EL (cell line): ENCODE measurements at places on chromosomes 3 and 15.

DNA sequence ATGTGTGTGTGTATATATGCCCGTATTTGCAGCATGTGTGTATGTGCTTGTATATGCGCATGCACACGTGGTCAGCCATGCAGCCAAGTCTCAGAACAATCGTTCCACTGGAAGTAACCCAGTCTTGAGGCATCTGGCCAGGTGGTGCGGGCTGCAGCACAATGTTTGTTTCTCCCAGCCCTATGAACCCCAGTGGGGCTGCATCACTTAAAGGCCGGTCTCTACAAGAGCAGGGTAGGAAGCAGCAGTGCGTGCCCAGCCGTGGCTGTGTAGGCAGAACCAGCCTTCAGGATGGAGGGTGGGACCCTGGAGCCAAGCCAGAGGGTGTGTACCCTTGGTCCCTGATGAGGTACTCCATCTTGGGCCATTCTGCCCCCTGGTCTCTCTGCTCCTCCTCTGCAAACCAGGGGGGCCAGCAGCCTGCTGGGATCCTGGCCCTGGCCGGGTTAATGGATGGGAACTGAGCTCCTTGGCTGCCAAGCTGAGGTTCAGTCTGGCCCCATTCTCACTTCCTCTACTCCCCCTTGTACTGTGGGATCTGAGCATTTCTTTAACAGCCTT lies 11.8 kb downstream of the KLF13 start:
- DNase-seq: no peak

DNA sequence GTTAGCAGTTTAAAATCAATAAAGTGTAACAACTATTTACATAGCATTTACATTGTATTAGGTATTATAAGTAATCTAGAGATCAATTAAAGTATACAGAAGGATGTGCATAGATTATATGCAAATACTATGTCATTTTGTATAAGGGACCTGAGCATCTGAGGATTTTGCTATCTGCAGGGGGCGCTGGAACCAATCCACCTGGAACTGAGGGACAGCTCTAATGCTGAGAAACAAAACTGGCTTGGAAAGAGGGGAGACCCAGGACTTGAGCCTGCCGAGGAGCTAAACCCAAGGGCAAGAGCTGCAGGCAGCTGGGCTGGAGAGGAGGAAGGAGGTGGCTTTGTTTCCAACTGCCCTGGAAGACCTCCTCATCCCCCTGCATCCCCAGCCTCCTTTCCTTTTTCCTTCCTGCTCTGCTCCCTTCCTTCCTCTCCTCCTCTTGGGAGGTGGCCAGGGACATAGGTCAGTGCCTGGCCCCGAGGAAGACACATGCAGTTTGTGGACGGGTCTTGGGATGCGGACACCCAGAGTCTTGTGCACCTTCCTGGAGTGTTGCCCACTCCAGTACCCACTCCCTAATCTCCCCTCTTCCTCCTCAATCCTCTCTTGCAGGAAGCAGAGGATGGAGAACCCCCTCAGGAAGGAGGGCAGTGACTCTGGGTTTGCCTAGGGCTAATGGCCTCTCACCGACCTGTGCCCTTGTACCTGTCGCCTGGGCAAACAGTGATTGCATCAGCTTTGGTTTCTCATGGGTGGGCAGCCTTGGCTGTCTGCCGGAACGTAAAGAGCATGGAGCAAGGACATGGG lies 825 bp upstream of the RTP3 start:
- DNase-seq: peak; percentile 41

DNA sequence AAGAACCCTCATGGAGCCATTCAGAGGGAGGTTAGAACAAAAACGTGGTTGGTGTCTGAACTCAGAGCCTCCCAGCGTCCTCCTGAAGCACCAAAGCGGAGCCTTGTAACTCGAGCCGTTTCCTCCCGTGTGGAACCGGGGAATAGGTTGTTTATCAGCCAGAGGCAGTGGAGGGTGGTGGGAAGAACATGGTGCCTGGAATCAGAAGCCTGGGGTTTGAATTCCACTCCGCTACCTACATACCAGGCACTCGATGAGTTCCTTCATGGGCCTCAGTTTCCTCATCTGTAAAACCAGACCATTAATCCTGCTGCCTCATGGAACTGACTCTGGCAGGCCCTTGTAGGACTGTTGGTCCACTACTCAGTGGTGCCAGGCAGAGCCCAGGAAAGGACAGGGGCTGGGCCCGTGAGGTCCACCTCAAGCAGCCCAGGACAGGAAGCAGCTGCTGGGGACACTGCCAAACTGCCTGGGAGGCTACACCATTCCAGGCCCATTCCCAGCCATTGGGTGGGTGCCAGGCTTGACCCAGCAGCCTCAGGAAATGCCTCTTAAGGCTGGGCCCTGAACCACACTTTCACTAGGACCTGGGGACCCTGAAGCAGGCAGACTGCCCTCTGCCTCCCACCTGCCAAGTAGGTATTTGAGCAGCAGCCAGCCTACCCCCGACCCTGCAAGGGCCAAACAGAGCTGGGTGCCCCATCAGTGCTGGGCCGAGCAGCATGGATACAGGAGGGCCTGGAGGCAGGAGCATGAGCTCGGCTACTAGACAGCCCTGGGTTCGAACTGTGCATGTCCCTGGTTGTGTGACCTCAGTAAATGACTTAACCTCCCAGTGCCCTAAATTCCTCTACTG lies 33.4 kb downstream of the PRKCD start:
- peak; percentile 64 for DNase-seq

GRCh38 chr3:50995085-50995824 lies 320.5 kb downstream of the DOCK3 start:
- DNase-seq: no peak

- DNase-seq: no peak
These were observed 86.1 kb downstream of the ADAMTS17 start for GRCh38 chr15:100255644-100256043.

GRCh38 chr3:87088430-87088992 lies 97.6 kb upstream of the VGLL3 start:
- DNase-seq: no peak

GRCh38 chr15:71683411-71684274 lies 126.7 kb upstream of the NR2E3 start:
- peak; percentile 77 for DNase-seq

GRCh38 chr3:30548600-30548999 lies 57.8 kb upstream of the TGFBR2 start:
- no peak for DNase-seq

DNA sequence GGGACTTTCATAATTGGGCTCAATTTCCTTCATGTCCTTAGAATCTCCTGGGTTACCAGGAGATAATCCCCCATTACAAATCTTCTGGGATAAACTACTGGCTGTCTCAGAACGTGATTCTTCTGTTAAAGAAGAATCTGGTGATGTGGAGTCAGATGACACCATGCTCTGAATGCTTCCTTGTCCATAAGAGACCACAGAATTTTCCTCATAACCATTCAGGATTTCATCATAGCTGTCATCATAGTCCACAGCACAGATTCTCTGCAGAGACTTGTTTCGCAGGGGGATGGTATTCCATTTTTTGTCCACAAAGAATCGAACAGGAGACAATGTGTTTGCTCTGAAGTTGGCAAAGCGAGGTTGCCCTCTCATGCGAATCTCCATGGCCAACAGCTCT lies 109.8 kb upstream of the TSPAN3 start:
- DNase-seq: no peak

DNA sequence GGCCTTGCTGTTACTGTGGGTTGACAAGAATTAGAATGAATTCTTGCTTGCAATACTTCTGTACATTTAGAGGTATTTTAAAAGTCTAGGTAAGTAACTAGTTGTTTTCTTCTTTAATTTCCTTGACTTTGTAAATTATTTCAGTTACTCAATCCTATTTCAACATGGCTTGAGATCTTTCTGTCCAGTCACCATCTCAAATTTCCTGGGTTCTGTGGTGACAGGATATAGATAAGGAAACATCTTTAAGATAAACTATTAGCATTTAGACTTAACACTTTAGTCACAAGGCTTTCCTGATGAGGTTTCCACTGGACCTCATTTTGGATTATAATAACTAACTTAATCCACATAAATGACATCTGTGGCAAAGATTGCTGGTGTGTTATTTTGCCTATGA lies 195.9 kb upstream of the DPH6 start:
- DNase-seq: no peak

- DNase-seq: no peak
These were observed 195.7 kb downstream of the OCA2 start for GRCh38 chr15:27903405-27903804.

DNA sequence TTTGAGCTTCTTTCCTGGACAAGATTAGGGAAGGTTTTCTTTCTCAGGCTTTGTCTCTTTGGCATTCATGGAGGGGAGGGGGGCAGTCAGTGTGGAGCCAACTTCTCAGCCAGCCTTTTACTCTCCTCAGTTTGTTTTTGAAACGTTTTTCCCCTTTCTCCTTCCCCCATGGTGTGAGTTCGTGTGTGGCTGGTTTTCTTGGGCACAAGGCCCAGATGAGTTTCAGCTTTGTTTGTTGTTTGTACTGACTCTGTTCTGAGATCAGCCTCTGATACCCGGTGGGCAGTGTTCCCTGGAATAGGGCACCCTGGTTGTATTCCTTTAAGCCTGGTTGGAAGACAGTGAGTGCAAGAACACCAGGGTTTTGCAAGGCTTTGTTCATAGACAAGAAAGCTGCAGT lies 168.2 kb upstream of the RARB start:
- DNase-seq: no peak

DNA sequence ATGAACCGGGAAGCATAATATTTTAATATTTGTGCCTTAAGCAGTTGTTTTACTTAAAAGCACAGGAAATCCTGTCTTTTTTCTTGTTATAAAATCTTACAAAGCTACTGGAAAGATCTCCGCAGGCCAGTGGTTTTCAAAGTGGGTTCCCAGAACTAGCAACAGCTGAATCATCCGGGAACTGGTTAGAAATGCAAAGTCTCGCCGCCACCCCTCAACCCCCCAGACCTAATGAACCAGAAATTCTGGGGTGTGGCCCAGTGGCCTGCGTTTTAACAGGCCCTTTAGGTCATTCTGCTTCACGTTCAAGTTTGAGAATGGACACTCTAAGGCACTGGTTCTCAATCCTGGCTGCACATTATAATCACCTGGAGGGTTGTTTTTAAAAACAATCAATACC lies 74.7 kb downstream of the PDZRN3 start:
- DNase-seq: no peak

- no peak for DNase-seq
These were observed 37.3 kb downstream of the NMNAT3 start for GRCh38 chr3:139640456-139640855.

DNA sequence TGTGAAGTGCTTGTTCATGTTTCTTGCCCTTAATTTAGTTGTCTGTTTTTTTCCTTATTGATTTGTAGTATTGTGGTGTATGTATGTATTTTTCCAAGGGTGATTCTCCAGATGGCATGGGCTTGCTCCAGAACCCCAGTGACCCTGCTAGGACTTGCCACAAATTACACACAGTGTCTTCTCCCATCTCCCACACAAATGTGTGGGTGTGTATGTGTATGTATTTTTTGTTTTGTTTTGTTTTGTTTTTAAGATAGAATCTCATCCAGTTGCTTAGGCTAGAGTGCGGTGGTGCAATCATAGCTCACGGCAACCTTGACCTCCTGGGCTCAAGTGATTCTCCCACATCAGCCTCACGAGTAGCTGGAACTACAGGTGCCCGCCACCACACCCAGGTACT lies 36.2 kb upstream of the ARID3B start:
- no peak for DNase-seq

DNA sequence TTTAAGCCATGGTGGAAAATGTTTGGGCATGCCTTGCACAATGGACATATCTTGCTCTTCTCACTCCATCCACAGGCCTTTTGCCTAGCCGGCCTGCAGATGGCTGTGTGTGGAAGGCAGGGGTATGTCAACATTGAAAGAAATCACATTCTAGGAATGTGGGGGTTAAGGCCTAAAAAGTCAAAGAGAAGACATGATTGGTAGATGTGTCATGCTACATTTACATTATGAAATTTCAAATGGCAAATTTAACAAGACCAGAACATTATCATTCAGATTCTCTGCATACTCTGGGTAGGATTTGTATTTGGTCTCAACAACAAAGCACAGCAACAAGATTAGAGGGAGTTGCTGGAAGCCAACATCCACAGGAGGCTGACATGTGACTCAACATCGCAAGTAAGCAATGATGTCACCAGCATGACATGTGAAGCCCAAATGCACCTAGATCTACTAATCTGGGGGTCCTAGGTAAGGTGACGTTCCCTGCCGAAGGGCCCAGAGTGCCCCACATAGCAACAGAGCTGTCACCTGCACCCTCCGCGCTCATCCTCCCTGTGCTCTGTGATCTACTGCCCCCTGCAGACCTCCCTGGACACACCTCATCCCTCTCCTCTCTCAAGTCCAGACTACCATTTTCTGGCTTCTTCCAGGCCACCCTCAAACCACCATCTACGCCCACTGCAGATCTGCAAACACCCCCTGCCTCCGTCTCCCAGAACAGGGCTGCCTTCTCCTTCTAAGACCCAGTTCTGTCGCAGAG lies 39.4 kb downstream of the CLDN18 start:
- DNase-seq: peak; percentile 78

- no peak for DNase-seq
These were observed 66.6 kb upstream of the TAMM41 start for GRCh38 chr3:11913316-11913715.

GRCh38 chr3:78003090-78003489 lies 963.2 kb downstream of the ROBO2 start:
- peak; percentile 33 for DNase-seq

DNA sequence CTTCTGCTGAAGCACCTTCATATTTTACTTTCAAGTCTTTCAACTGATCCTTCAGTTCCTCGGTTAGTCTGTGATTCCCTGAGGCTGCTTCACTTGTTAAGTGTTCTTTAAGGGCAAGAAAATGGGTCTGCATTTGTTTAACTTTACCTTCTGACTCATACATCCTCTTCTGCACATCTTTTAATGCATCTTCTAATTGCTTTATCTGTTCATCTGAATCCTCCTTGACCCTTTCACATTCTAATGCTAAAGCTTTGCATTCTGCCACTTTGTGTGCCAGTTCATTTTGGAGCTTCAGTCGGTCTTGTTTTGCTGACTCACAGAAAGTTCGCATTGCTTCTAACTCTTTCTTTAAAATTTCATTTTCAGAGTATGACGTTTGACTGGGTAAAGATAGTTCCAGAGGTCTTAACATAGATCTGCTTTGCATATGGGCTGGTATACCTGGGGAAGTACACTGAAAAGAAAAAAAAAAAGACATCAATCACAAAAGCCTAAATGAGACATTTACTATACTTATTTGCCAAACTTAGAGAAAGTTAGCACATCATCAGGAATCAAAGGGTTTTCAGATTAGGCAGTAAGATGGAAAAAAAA lies 94.3 kb downstream of the UACA start:
- peak; percentile 39 for DNase-seq

GRCh38 chr3:48394391-48394790 lies 22.4 kb downstream of the FBXW12 start:
- no peak for DNase-seq

DNA sequence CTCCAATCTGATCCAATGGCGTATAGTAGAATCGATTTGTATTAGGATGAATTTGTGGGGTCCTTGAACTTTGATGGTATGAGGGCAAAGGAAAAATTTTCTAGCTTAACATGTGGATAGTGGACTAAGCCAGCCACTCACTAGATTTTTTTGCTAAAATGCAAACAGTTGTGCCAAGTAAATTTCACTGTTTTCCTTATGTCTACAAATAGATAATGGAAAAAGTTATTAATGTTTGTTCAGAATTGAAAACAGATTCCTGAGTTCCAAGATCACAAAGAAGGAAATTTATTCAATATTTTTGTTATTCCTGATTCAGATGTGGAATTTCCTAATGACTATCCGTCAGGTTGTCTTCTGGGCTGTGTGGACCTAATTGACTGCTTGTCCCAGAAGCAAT lies 35.2 kb upstream of the ZNF609 start:
- DNase-seq: no peak

- peak; percentile 88 for DNase-seq
These were observed at the start of gene BSN for GRCh38 chr3:49553692-49554632. Gene BSN (plus strand): TSS chr3:49554477. CDS start chr3:49554603, 126 bp downstream.

GRCh38 chr3:106228271-106228670 lies 359.5 kb upstream of the CBLB start:
- no peak for DNase-seq
